ENCODE measurements at places on chromosomes 2 and 18. TPM values are rescaled to one million over a fixed set of nuclear protein-coding genes. Genes with fewer than 3 reads are reported as not detected.

GRCh38 chr2:104431701-104432121 is 422.2 kb upstream of the POU3F3 start:
- DNase-seq = no peak

DNA sequence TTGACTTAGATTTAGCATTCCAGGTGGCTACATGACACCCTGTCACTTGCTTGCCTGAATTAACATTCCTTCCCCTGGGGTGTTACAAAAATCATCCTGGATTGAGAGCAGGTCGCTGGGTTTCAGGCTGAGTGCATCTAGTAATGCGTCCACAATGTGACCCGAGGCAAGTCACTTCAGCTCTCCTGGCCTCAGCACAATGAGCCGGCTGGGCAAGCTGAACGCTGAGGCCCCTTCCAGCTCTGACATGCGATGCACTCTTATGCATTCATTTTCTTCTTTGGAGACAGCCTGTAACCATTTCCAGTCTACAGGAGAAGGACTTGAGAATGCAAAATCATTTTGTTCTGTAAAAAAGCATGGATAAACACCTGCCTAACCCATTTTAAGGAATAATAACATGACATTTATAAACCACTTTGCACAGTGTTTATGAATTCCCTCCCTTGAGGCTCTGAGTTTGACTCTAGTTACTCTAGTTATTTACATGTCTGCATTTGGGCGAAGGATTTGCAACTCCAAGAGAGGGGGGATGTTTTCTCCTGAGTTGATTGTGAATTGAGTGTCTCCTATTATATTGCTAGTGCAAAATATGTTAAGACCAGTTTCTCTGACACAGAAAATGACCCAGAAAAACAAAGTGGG is 63.0 kb upstream of the CPO start:
- DNase-seq = no peak

DNA sequence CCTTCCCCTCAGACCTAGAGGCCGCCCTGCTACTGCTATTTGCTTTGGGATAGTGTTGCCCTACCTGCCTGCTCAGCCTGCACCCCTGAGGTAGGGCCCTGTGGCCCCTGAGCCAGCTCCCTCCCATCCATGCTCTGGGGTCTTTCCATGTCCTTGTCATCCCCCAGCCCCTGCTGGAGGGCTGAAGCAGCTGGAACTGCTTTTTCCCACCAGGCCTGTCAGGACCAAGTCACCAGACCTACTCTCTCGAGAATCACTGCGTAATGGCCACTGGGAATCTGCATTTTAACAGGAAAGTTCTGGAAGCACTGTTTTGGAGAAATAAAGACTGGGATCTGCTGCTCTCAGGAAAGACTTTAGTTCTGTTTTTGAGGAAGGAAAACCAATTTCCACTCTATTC is 20.2 kb upstream of the SLC35F6 start:
- DNase-seq = no peak

GRCh38 chr2:139365189-139365588 is 585.0 kb upstream of the NXPH2 start:
- no peak for DNase-seq

- DNase-seq = no peak
These were observed 21.8 kb downstream of the TMEM182 start for GRCh38 chr2:102783506-102784183.

DNA sequence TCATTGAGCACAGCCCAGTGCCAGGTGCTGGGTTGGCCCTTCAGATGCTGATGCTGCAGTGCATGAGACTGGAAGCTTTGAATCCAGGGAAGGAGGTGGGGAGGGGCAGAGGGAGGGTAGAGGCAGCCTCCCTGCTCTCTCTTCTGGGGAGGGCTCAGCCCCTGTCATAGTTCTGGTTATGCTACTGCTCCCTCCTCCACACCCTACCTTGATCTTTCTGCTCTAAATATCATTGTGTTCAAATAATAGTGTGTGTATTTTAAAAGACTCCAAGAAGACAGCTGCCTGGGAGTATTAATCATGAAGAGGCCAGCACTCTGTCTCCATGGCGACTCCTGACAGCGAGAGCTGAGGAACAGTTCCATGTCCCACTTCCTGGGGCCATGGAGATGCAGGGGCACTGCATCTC is 3.8 kb upstream of the EGR4 start:
- no peak for DNase-seq

- DNase-seq = no peak
These were observed 32.0 kb upstream of the STPG4 start for GRCh38 chr2:47187069-47187468.

- peak; percentile 25 for DNase-seq
These were observed 84.4 kb upstream of the HS6ST1 start for GRCh38 chr2:128402911-128403670.

- no peak for DNase-seq
These were observed 154.8 kb downstream of the MBP start for GRCh38 chr18:76977684-76978232.

DNA sequence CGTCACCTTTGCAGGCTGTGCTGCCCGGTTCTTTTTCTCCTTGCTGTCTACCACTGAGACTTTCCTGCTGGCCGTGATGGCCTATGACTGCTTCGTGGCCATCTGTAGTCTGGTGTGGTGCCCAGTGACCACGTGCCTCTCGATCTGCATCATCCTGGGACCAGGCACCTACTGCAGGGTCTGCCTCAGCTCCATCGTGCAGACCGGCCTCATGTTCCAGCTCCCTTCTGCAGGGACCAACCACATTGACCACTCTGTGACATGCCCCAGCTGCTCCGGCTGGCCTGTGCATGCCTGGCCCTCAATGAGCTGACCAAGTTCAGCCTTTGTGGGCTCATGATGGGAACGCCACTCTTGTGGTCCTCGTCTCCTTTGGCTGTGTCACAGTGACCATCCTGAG is 26.7 kb downstream of the COPS9 start:
- DNase-seq = peak; percentile 20

DNA sequence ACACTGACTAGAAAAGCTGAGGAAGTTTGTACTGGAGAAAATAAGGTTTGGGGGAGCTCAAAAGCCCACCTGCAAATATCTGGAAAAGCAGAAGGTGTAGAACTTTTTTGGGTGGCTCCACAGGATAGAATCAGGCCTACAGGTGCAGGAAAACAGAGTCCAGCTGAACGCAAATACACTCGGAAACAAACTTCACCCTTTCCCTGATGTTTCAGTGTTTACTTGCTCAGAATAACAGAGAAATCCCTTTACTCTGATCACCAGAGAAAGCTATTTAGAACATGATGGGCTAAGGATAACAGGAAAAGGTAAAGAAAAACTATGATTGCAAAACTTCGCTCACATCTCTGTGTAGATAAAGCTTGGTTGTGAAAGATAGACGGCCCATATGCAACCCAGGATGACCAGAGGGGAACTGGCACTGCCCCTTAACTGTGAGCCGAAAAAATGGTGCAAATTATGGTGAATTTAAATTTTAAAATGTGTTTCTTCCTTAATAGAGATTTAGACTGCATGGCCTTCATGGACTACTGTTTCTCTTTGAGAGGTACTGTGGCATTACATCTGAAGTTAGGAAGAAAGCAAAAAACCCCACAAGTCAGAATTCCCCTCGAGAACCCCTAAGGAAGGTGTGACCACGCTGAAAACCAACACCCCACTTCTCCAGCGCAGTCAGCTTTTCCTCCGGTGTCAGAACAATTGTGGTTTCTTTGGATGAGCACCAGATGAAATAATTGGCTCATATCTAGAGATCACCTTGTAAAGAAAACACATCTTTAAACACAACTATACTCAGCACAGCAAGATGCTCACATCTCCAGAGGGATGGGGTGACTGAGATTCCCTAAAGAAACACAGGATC is 84.5 kb upstream of the TMEM247 start:
- no peak for DNase-seq

GRCh38 chr2:118993392-118993752 is 51.4 kb downstream of the MARCO start:
- no peak for DNase-seq

DNA sequence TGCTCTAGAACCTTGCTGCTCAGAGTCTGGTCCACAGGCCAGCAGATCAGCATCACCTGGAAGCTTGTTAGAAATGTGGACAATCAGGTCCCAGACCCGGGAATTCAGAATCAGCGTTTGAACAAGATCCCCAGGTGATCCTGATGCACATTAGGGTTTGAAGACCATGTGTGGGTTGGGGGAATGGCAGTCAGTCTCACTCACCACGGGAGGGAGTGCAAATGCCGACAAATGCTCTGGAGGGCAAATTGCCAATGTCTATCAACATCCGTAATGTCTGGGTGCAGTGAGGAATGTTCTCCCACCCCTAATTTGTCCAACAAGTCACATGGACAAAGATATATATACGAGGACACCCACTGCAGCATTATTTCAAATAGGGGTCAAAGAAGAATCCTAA is 34.5 kb downstream of the INPP5D start:
- no peak for DNase-seq

DNA sequence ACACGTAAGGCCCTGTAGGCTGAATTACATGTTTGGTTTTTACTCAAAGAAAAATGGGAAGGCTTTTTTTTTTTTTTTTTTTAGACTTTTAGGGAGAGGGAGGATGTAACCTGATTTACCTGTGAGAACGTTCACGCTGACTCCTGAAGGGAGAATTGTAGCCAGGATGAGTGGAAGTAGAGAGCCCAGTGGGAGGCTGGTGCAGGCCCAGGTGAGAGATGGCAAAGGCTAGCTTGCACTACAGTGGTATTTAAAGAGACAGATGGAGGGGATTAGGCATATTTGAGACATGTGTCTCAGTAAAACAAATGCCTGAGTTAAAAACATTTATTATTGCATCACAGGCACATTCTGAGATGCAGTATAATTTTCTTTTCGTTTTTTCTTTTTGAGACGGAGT is 107.9 kb downstream of the CCDC85A start:
- DNase-seq = no peak

- no peak for DNase-seq
These were observed 279.6 kb downstream of the PARD3B start for GRCh38 chr2:204824751-204825453.

- peak; percentile 52 for DNase-seq
These were observed 25.4 kb downstream of the GREB1 start for GRCh38 chr2:11559066-11559785.

DNA sequence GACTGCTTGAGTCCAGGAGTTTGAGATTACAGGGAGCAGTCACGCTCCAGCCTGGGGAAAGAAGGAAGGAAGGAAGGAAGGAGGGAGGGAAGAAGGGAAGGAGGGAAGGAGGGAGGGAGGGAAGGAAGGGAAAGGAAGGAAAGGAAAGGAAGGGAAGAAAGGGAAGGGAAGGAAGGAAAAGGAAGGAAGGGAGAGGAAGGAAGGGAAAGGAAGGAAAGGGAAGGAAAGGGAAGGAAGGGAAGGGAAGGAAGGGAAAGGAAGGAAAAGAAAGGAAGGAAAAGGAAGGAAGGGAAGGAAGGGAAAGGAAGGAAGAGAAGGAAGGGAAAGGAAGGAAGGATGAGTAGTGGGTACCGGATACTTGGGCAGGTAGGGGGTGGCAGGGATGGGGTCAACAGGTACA is 32.3 kb downstream of the GPR155 start:
- no peak for DNase-seq

GCKR gene
- total RNA-seq = 2.4 TPM

POMC gene
- total RNA-seq = 1.2 TPM

CHST9 gene
- total RNA-seq = 0.06 TPM

RNF25 gene
- 24.0 TPM for total RNA-seq

SKA1 gene
- 0.52 TPM for total RNA-seq

CGREF1 gene
- total RNA-seq = 8.6 TPM

RNU2-63P gene
- 3.3 TPM for total RNA-seq

EPC2 gene
- 43.6 TPM for total RNA-seq

HOXD13 gene
- total RNA-seq = not detected

GKN1 gene
- not detected for total RNA-seq

RTN4 gene
- total RNA-seq = 357 TPM

BMP10 gene
- not detected for total RNA-seq

PLGLB2 gene
- total RNA-seq = 2.5 TPM

All from aorta (tissue), 5 donors.